GM06990 (cell line): ENCODE measurements at places on chromosomes 5 and 9.

GRCh38 chr5:75558981-75559632 is 47.4 kb downstream of the POLK start:
- DNase-seq, result no peak

GRCh38 chr5:65190328-65191053 is 291.2 kb downstream of the ADAMTS6 start:
- peak; percentile 54 for DNase-seq

DNA sequence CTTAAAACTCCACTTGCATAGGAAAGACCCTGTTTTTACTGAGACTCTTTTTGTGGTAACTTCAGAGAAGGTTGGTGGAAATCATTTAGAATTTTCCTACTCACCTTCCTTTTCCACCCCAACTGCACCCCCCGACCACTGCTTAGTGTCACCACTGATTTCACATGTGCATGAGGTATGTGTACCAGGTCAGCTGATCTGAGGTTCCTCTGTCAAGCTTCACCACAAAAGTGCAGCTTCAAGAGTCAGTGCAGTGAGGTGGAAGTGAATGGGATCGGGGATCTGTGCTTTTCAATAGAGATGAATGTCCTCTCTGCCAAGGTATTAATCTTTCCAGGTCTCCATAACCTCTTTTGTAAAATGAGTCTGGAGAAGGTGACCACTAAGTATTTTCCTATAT is 260.5 kb upstream of the WWC1 start:
- DNase-seq, result no peak

GRCh38 chr5:3913279-3913678 is 317.6 kb downstream of the IRX1 start:
- no peak for DNase-seq

DNA sequence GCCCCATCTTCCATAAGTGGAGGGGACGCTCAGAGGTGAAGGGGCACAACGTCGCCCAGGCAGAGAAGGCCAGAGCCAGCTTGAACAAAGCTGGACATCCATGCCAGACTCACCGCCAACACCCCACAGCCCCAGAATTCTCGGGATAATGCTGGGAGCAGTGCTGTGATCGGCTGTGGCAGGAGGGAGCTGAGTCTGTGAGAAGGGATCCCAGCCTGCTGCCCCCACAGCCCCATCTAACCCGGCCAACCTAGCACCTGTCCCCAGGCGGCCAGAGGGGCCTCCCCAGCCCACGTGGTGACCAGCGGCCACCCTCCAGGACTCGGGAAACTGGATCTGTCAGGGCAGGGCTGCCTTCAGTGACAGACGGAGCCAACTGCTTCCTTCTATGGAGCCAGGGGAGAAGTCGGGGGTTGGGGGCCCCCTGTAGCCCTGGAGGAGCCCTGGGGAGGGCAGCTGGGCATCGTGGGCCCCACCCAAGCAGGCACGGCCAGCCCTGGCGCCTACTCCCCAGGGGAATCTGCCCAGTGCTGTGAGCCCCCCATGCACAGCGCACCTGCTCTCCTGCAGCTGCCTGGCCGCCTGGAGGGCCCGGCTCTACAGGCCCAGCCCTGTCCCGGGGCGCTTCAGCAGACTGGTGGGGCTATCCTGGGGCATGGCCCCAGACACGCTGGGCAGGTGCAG is 6.0 kb downstream of the BRD3 start:
- no peak for DNase-seq

DNA sequence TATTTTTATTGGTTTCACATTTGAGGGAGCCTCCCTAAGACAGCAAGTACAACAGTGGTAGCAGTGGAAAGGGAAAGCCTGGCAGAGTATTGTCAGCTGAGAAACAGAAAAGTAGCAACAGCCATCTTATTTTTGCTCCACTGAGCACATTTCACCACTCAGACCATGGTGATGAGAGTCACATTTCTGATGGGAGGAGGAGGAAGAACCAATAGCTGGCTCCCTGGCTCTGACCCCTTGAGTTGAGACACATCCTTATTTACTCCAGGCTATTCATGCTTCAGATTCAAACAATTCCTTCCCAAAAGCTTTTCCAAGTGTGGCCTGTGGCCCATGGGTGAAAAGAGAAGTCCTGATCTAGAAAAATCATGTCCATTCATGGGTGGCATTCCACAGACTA is 236.3 kb downstream of the ARHGAP26 start:
- DNase-seq, result no peak

GRCh38 chr5:164722702-164723101 is 1217.3 kb downstream of the MAT2B start:
- DNase-seq, result no peak

DNA sequence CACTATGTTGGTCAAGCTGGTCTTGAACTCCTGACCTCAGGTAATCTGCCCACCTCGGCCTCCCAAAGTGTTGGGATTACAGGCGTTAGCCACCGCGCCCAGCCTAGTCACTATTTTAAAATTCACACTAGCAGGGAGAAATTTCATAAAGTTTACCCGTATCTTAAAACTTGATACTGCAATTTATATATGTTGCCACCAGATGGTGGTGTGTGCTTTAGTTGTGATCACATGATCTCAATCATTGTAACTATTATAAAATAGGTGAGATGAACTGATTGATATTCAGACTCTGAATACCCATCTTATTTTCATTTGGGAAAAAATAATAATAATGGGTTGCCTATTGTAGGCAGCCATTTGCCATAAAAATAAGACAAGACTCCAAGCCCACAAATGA is 1330.4 kb upstream of the WWC1 start:
- DNase-seq, result no peak
